ENCODE measurements at places on chromosomes 2 and 18. TPM values are rescaled to one million over a fixed set of nuclear protein-coding genes. Genes with fewer than 3 reads are reported as not detected.

- DNase-seq = no peak
These were observed 32.4 kb downstream of the MARCO start for GRCh38 chr2:118974103-118974993.

- peak; percentile 38 for DNase-seq
These were observed 1.4 kb downstream of the PHLPP1 start for GRCh38 chr18:62716619-62717168.

GRCh38 chr2:23387845-23388244 lies 2.9 kb downstream of the KLHL29 start:
- no peak for DNase-seq

DNA sequence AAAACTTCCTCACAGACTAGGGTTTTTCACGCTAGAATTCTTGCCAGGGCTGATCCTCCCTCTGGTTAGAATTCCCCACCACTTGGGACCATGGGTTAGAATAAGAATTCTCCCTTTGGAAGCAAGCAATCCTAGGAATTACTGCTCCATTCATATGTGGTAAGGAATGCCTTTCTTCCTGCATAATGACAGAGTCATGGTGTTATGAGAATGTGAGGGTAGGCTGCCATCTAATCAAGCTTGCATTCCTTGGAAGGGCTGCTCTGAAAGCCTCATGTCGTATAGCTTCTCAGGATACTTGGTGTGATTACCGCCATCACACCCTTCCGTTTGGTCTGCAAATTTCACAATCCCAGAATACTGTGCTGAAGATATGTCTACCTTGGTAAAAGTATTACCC lies 1282.4 kb upstream of the PIK3C3 start:
- DNase-seq = no peak

The TWIST2 gene
- total RNA-seq = not detected

GRCh38 chr2:9222239-9222892 lies 15.8 kb downstream of the ASAP2 start:
- no peak for DNase-seq
